ENCODE measurements at places on chromosomes 7 and 10. TPM values are rescaled to one million over a fixed set of nuclear protein-coding genes. Genes with fewer than 3 reads are reported as not detected.

The FRAT1 gene
- total RNA-seq, result 16.9 TPM

DNA sequence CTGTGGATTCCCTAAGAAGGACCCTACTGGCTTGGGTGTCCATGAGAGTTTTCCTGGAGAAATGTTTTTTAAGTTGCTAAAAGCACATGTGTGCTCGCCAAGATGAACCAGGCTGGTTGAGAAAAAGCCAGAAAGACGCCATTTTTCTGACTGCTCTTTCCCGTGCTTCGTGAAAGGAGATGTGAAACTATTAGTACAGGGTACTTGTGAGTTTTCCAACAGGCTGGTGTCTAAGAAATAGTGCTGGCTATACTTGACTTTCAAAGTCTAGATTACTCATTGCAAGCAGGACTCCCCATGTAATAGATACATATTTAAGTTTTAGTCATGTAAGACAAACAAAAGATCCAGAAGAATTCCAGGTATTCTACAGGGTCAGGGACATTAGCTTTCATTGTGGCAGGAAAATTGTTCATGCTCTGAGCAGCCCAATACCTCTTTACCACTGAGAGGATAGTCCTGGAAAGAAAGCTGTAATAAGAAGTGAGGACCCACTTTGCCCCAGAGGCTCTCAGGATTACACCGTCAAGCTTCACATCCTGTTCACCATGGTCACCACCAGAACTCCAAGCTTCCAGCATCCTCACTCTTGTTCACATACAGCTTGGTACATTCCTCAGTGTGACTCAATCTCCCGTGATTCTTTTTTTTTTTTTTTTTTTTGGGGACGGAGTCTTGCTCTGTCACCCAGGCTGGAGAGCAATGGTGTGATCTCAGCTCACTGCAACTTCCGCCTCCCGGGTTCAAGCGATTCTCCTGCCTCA lies 43.8 kb upstream of the ICA1 start:
- no peak for DNase-seq

The ACHE gene
- total RNA-seq, result 0.88 TPM

- no peak for DNase-seq
Observed at GRCh38 chr10:52322936-52323335, 8.9 kb downstream of the DKK1 start.

- DNase-seq, result no peak
Observed at GRCh38 chr7:50211130-50212015, 93.1 kb upstream of the IKZF1 start.

The ABI1 gene
- 59.6 TPM for total RNA-seq

The HOXA11 gene
- total RNA-seq, result 1.0 TPM

GRCh38 chr10:101920546-101920945 lies 76.9 kb upstream of the KCNIP2 start:
- DNase-seq, result no peak

DNA sequence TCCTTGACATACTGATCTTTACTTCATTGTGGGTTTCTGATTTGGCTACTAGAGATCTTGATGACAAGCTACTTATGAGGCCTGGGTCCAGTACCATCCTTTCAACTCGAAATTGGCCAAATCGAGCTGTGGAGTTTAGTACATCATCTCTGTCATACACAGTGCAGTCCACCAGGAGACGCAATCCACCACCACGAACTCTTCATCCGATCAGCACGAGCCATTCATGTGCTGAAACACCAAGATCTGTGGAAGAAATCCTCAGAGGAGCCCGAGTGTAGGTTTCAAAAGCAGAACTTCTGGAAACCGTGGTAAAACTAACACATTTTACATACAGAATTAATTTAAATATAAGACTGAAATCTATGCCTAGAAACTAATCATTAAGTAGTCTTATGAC lies 14.2 kb downstream of the DNAJC9 start:
- DNase-seq, result no peak

The EVX1 gene
- total RNA-seq, result not detected

The MYL10 gene
- not detected for total RNA-seq

The PRPS1L1 gene
- not detected for total RNA-seq

The C7orf33 gene
- not detected for total RNA-seq

DNA sequence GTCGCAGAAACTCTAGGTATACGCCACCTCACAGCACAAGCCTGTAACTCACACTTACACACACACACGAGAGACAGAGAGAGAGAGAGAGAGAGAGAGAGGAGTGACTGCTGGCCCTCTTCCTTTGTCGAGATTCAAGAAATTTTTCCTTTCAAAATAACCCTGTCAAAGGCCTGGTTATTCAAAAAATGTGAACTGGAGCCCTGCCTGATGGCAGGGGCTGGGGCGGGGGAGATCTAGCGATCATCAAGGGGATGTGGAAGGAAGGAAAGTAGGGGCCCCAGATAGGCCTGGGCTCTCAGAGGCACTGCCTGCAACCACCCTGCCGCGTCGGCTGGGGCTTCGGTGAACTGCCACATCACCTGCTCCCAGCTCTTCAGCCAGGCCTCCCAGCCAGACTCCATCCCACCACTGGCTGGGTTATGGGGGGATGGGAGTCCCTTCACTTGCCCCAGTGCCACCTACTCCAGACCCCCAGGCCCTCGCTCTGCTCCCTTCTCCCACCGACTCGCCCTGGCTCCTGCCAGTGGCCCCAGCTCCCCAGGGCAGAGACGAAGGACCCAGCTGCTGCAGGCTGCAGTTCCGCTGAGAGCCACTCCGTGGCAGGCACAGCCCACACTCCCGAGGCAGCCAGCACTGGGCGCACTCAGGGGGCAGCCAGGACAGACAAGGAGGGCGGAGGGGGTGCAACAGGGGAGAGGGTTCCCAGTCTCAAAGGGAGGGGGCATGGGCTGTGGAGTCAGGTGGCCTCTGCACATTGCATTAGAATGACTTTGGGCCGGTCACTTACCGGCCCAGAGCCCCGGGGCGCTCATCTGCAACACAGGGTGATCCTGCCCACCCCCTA lies 15.3 kb downstream of the KCNH2 start:
- no peak for DNase-seq

- DNase-seq, result no peak
Observed at GRCh38 chr7:99618726-99619125, 2.0 kb downstream of the ZSCAN25 start.

DNA sequence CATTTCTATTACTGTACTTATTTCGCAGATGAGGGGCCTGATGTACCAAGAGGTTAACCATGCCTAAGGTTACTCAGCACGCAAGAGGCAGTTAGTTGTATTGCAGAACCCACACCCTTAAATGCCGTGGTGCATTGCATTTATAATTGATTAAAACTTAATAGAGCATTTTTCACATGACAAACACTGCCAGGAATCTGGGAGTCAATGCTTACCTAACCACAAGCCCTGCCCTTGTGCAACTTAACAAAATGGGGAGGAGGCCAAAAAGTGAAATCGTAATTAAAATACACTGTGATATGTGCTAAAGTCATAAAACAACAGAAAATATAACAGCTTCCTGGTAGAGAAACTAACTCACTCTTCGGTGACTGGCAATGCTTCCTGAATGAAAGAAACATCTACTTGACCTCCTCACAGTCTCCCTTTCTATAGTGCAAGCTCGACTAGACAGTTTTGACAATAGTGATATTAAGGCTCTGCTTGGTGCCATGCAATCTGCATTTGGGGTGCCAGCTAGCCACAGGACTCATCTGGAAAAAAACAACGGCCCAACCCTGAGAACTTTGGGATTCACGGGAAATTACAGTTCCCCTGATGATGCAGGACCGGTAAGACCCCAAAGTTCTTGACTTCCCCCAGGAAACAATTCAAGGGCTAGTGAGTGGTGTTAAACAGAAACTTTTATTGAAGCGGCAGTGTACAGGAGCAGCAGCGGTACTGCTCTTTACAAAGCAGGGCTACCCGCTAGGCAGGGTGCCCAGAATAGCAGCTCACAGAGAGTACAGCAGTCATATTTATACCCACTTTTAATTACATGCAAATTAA lies 612.4 kb downstream of the TNS3 start:
- DNase-seq, result no peak

DNA sequence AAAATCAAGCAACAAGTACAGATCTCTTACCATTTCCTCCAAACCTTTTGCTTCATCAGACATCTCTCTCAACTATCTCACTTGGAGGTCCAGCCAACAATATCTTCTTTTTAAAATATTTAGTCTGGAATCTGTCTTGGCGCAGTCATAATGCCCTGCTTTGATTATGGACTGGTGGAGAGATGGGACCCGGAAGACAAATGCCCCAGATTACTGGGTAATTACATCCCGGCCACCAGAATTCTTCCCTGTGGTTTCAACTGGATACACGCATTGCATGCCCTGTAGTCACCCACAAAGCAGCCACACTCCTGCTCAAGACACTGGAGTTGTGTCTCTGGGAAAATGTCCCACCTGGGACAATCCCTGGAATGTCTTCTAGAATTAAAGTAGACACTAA lies 65.5 kb downstream of the BPGM start:
- no peak for DNase-seq

The PRLHR gene
- total RNA-seq, result not detected

- no peak for DNase-seq
Observed at GRCh38 chr7:132760244-132760623, 184.0 kb upstream of the PLXNA4 start.

GRCh38 chr7:27010068-27010467 lies 85.7 kb downstream of the HOXA1 start:
- DNase-seq, result no peak

DNA sequence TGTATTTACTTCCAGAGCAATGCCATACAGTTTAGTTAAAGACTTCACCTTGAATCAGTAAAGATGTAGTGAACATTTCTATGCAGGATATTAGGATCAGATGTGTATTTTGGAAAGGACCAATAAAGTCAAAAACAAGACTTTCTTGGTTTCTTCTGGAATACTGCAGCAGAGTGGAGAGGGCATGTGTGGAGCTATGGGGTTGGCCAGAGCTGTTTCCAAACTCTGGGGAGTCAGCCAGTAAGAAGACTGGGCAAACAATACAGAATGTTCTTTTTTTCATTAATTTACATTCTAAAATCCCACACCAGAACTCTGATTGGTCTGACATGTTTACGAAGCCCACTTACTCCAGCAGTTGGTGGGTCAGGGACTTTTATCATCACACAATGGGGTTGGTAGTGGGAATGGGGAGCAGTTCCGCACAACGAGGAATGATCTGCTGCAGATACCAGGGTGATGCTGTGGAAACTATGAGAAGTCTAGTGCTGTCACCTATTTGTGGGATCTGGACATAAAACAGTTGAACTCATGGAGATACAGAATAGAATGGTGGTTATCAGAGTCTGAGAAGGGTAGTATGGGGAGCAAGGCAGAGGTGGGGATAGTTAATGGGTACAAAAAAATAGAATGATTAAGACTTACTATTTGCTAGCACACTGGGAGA lies 267.7 kb downstream of the MALRD1 start:
- no peak for DNase-seq

DNA sequence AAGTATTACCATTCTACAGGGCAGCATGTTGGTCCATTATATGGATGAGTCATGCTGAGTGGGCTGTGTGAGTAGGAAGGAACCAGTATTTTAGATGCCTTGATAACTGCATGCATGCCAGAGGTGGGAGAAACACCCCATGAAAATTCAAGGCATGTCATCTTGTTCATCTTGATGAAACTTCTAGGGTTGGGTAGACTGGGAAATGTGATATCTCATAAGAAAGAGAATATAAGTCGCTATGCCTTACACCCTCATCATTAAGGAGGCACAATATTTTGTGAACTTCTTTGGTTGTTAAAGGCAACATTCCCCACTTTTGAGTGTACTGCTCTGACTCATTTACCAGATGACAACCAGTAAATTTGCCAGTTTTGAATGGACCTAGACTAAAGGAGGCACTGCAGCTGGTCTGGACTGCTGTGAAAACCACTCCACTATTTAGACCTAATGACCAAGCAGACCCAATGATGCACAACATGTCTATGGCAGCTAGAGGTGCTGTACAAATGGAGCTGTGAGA lies 48.0 kb downstream of the ZNF365 start:
- no peak for DNase-seq

DNA sequence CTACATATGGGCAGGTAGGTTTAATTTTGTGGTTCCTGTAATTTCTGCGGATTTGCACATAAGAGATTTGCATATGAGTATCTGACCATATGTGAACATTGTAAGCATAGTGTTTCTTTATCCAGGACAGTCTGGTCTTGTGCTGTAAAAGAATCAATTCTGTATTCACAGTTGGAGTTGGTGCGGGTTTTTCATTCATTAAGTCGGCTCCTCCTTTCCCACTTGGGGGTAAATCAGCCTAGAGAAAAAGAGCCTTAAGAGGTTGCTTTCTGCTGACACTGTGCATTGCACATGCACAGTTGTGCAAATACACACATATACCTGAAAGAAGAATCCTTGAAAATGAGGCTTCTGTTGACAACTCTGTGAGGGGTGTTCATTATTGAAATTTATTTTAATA lies 6.1 kb upstream of the CYP26C1 start:
- no peak for DNase-seq
